Activated T-cell treated with anti-CD3 and anti-CD28 coated beads for 1 hour (primary cell): ENCODE measurements at places on chromosomes 11 and 22.
A peak's percentile ranks its signal among the peaks of the same experiment; 100 is the strongest.

- DNase-seq: peak; percentile 30
Measured at GRCh38 chr11:114075891-114076441, 16.5 kb downstream of the ZBTB16 start.

- no peak for DNase-seq
Measured at GRCh38 chr11:19116276-19116970, 545 bp upstream of the ZDHHC13 start.

DNA sequence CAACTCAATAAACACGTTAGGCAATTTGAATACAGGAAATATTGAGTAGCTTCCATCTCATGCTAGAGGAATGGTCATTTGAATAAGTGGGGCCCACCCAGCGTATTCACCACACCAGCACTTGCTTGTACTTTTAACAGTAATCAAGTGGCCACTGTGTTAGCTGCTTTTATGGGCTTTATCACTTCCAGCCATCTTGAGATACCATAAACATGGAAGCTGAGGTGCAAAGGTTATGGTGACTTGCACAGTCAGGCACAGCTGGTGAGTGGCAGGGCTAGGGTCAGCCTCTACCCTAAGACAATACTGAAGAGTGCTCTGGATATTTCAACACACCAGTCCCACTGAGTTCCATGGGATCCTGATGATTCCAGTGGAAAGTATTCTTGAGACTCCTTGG lies 6.7 kb downstream of the JOSD1 start:
- DNase-seq: no peak

- DNase-seq: no peak
Measured at GRCh38 chr11:8808226-8808585, 102.8 kb upstream of the AKIP1 start.

GRCh38 chr22:49157529-49158339 lies 669.9 kb downstream of the BRD1 start:
- no peak for DNase-seq

DNA sequence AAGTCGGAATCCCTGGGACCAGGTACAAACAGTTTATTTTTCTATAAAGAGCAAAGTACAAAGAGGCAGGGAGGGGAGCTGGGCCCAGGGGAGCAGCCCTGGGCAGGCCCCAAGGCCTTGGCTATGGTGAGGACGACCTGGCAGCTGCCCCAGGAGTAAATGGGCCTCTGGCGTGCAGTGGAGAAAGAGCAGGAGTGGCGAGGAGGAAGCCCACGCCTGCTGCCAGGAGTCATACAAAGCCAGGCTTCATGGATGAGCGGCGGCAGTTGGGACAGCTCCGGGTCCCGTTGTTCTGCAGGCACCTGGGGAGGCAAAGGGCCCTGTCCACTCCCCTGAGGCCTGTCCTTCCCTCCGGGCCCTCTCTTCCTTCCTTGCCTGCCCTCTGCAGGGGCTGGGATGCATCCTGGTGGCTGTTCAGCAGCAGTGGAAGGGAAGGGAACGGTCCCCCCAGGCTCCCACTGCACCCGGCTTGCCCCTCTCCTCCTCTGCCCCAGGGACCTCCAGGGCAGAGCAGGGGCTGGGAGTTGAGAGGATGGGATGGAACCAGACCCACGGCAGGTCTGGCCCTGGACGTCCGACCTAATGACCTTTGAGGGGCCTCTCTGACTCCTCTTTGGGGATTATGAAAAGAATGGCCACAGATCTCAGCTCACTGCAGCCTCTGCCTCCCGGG lies 11.1 kb downstream of the RAPSN start:
- DNase-seq: no peak

- DNase-seq: no peak
Measured at GRCh38 chr11:77879218-77879617, 58.3 kb downstream of the AAMDC start.

DNA sequence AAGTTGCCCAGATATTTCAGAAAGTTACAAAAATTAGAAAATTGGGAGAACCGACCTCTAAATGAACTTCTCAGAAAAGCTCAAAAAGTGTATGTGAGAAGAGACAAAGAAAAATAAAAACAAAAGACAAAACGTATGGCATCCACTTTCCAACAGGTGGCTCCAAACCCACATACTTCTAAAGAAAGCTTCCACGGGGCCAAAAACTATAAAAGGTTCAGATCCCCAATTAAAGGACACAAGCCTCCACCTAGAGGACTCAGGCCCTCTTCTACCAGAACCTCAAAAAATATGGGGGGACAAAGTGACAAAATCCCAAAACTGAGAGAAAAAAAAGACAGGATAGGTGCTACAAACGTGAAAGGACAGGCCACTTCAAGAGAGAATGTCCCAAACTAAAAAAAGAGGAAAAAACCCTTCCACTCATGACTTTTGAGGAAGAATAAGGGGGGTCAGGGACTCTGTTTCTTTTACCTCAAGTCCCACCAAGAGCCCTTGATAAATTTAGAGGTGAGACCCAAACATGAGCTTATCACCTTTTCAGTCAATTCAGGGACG lies 8.8 kb downstream of the SCGB2A1 start:
- DNase-seq: no peak

GRCh38 chr11:70252844-70253243 lies 17.6 kb upstream of the PPFIA1 start:
- no peak for DNase-seq

- DNase-seq: no peak
Measured at GRCh38 chr11:22304337-22304961, 33.7 kb upstream of the SLC17A6 start.

DNA sequence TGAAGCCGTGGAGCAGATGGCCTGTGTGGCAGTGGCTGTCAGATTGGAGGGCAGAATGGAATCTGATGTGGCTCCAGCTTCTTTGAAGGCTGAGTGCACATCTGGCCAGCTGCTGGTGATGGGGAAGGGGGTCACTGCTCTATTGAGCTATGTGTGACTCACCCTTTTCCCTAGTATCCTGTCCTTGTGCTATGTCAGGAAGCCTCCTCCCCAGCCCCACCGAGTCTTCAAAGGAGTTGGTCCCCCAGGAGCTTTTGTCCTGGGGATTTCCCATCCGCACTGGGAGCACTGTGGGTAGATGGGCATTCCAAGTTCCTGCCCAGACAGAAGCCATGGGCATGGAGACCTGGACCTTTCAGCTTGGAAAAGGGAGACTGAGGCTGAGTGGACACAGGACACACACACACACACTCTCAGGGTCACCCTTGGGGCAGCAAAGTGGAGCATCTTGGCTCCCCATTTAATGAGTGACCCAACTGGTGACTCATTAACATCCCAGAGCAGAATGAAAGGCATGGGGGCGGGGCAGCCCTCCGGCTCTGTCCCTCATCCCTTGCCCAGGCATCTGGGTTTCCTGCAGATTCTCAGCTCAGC lies 3.3 kb downstream of the SERPINH1 start:
- DNase-seq: no peak

DNA sequence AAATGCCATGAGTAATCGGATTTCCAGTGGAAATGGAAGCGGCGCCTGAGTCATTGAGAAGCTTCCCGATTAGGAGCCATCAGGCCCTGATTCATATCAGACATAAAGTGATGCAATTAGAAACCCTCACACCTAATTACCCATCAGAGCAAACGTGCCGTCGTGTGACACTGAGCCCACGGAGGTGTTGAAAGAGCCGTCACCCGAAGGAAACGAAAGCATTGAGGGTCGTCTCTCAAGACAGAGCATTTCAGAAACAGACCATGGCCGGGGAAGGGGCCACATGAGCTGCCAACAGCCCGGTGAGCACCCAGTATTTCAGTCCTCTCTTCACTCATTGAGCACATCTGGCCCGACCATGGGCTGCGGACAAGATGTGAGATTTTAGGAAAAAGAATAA lies 829.3 kb downstream of the TBC1D22A start:
- DNase-seq: no peak

GRCh38 chr22:39212721-39213376 lies 31.9 kb downstream of the PDGFB start:
- no peak for DNase-seq

GRCh38 chr11:131095511-131096185 lies 179.4 kb upstream of the SNX19 start:
- DNase-seq: no peak

GRCh38 chr11:31484497-31484896 lies 24.9 kb downstream of the IMMP1L start:
- DNase-seq: no peak

DNA sequence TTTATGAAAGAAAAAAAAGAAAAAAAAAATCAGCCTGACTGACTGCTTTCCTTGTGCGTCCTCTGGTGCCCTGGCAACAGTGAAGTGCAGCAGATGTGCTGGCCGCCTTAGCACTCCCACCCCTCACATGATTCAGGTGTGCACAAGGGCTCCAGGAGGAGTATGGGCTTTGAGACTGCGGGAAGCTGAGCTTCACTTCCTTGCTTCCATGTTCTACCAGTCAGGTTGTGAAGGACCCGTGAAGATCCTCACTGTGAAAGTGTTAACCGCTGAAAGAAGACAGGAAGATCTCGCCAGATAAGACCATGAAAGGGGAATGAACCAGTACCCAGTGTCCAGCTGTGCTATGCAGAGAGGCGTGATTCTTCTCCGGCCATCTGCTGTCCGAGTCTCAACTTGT lies 48.2 kb downstream of the HIRA start:
- no peak for DNase-seq

DNA sequence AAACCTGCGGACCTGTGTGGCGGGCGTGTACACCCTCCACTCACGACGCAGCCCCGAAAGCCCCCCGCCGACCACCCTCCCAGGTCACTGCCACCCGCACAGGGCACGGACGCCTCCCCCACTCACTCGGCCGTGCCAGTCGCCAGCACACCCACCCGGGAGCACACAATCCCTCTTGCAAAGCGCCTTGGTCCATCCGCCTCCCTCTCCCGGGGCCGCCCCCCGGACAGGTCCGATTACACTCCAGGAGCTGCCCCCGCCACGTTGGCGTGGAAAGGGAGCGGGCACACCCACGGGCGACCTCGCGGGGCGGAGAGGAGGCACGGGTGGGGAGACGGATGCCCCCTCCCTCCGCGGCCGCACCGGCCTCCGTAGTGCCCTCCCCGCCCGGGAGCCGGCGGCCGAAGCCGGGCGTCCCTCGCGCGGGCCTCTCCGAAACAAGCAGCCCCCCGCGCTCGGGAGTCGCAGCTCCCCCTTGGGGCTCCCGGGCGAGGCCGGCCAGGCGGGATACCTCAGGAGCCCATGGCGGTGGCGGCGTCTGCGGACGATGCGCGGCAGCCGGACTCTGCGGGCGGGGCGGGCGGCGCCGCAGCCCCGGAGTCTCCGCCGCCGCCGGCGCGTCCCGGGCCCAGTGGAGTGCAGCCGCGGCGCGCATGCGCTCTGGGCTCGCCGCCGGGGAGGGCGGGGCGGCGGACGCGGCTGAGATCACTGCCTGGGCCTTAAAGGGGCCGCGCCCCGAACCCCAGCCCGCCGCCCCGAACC lies at the start of gene TMEM184B:
Gene TMEM184B (minus strand): TSS at position 638 of the 762 bp plus-strand sequence. CDS start 25,049 bp downstream, outside the sequence.
- DNase-seq: peak; percentile 79

- no peak for DNase-seq
Measured at GRCh38 chr22:40450616-40451015, 80.2 kb downstream of the SGSM3 start.

GRCh38 chr11:112318661-112319060 lies 58.0 kb upstream of the PLET1 start:
- DNase-seq: no peak

DNA sequence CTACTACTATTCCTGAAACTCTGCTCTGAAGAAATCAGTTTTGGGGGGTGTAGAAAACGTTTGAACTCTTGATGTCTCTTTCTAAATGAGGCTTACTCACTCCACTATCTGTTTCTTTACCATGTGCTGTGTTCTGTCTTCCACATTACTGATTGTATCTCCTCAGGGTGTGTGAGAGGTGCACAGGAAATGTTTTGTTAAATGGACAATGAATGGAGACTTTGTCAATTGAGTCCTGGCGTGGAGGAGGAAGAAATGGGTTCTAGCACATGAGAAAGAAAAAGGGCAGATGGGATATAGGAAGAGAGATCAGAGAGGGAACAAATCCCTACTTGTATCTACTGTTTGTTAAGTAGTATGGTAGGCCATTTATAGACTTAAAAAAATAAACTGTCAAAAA lies 577.1 kb upstream of the CCDC90B start:
- no peak for DNase-seq

- no peak for DNase-seq
Measured at GRCh38 chr11:69497221-69497787, 15.8 kb downstream of the LINC01488 start.

GRCh38 chr11:126008956-126009355 lies 53.7 kb downstream of the CDON start:
- DNase-seq: no peak

DNA sequence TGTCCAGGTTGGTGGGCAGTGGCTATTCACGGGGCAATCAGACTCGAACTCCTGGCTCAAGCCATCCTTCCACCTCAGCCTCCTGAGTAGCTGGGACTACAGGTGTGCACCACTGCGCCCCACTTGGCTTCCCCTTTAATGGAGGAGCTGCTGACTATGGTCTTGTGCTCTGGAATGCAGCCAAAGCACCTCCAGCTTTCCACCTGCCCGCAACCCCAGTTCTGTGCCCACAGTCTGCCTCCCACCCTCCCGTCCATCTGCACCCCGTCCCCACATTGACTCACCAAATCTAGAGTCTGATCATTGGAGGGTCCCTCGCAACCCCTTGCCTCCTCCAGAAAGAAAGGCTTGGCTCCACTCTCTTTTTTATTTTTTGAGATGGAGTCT lies 41.0 kb downstream of the KCNJ4 start:
- no peak for DNase-seq

DNA sequence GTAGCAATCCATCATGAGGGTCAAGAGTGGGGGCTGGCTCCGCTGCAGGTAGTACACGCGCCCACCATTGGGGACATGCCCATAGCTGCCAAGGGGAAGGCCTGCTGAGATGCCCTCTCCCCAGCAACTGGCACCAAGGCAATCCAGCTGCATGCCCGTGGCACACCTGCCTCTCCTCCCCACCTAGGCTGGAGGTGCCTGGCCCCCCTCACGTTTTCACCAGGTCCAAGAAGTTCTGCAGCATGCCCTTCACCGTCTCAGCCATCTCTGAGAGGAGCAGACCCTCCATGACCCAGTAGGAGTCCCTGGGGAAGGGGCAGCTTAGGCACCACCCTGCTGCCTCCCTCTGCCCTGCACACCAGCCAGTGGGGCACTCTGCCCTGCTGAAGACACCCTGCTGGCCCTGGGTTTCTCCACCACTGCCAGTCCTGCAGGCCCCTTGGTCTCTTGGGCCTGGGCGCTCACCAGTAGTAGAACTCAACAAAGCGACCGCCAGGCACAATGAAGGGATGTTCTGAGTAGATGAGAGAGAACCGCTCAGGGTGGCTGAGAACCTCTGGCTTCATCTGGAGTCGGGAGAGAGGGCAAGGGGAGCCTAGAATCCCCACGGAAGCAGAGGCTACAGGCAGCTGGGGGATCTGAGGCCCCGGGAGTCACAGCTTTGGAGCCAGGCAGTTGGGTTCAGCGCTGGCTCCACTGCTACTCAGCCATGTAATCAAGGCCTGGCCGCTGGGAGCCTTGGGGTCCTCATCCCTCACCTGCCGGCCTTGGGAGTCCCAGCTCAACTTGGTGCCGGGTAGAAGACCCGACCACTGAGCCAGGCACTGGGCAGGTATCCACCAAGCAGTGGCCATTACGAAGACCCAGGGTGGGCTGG lies 17.8 kb downstream of the TREH start:
- DNase-seq: no peak

GRCh38 chr11:115330684-115331482 lies 173.3 kb downstream of the CADM1 start:
- no peak for DNase-seq
